Erythroblast (primary cell): ENCODE measurements at places on chromosomes 1 and 21.

DNA sequence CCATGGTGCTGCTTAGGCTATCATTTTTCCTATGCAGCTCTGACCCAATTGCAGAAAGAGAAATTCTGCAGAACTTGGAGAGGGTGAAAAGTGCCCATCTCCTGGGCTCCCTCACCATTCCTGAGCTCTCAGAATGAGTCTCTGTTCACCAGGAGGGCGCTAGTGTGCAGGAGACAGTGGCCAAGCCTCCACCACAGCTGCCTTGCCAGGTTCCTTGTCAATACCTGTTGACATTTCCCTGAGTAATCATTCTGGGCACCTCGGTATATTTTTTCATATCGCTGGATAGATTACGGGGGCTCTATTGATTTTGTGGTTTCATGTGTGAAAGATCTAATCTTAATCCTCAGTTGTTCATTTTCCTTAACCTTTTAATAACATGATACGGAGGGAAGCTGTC lies 13.0 kb upstream of the C8B start:
- DNase-seq: no peak

DNA sequence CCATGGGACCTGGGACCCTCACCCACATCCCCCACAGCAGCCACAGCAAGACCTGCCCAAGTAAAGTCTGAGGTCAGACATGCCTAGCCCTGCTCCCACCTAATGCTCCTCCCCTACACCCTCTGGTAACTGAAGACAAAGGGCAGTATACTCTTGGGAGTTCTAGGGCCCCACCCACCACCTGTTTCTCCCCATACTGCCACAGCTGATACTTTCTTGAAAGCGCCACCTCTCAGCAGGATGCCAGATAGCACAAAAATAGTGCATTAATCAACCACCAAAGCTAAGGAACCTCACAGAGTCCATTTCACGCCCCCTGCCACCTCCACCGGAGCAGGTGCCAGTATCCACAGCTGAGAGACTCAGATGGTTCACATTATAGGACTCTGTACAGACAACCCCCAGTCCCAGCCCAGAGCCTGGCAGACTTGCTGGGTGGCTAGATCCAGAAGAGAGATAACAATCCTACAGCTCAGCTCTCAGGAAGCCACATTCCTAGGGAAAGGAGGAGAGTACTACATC lies 238.1 kb downstream of the LRRC40 start:
- DNase-seq: no peak

DNA sequence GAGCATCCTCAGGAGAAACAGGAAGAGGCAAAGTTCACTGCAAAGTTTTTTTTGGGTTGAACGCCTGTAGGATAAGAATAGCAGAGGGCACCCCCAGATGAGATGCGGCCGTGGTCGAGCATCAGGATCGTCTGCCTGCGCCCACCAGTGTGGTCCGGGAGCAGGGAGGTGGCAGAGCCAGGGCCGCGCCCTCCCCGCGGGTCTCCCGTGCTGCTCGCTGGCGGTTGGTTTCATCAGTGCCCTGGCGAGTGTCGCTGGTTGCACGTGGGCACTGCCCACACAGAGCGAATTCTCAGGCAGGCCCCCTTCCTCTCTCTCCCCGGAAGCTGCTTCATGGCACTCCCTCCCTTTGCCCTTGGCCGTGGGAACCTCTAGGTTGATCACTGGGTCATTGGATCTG lies 120.0 kb downstream of the PCBP3 start:
- no peak for DNase-seq

- no peak for DNase-seq
These were observed 46.4 kb downstream of the CACHD1 start for GRCh38 chr1:64516301-64516700.

DNA sequence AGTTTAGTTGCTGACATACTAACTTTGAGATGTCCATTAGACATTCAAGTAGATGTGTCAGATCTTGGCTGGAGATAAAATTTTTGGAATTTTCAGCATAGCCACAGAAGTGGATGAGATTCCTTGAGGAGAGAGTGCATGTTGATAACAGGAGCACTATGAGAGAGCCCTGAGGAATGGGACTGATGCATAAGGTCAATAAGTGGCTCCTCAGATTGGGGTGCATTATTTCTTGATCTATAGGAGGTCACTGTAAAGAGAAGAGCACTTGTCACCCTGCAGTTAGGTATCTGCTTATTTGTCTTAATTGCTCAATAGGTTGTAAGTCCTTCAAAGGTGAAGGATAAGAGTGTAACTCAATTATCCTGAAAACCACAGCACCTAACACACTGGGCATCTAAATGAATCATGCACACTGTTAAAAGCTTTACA lies 52.0 kb upstream of the TACSTD2 start:
- DNase-seq: no peak

DNA sequence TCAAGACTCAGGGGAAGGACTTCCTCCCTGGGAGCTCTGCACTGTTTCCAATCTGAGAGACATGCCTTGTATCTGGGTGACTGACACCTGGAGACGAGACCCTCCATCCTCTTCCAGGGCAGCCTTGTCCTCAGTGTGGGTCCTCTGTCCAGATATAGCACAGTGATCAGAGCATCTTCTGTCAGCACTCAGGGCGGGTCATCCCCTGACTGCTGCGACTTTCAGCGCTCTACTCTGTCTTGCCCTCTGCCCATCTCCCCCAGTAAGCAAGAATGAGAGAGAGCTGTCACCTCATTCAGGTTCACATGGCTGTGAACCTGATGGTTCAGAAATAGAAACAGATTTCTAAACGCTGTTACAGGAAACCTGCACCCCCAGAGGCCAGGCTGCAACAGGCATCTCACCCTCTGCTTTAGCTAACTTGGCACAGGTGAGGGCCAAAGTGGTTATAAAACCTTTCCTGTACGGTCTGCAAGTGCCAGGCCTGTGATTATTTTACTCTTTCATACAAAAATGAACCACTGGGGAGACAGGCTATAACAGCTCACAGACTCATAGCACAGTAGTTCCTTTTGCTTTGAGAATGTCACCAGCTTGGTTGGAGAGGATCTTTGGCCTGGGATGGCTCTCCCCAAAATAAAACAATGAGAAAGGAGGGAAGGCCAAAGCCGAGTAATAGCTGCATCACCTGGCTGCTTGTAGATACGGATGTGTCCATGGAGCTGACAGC lies 11.4 kb upstream of the TENT5C start:
- DNase-seq: no peak

- DNase-seq: no peak
These were observed 350.7 kb downstream of the NTNG1 start for GRCh38 chr1:107491582-107491981.

GRCh38 chr1:202162047-202162417 lies 1.6 kb upstream of the PTPN7 start:
- DNase-seq: peak; percentile 46

DNA sequence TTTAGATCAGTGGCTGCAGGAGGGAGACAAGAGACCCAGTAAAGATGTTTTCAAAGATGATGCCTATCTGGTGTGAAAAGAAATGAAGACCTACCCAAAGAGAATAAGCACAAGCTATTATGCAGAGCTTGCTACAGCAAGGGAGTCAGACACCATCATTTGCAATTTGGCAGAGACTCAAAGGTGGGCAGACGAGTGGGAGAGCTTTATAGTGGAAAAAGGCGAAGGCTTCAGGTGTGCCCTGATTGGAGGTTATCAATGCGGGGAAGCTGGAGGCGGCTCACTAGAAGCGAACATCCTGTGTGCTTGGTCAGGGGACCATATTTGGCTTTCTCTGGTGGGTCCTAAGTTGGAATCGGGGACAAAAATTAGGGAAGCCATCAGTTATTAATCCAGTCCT lies 183.8 kb downstream of the DISC1 start:
- no peak for DNase-seq

GRCh38 chr1:106207185-106207584 lies 849.3 kb upstream of the PRMT6 start:
- DNase-seq: no peak

DNA sequence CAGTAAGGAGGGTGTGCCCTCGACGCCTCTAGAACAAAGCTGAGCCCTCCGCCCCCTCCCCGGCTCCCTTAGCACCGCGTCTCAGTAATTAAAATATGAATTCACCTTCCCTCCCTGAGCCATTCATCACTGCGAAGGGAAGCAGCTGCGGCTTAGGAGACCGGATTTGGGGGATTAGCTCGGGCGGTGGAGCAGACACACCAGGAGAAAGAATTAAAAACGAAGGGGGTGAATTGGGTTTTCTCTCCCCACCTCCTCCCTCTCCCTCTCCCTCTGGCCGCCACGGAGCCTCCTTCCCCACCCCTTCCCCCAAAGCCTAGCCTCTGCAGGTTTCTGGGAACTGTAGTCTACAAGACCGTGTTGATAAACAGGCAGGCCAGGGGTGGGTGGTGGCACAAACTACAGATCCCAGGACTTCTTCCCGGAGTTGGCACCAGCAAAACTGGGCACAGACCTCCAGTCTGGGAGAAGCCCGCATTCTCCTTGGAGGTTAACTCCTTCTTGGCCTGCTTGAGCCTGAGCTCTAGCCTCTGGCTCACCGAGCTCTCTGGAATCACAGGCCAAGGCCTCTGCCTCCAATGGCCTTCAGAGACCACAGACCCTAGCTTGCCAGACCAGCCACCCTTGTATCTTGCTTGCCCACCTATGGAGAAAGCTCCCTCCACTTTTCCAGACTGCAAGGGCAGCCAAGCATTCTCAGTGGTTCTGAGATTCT lies 10.8 kb downstream of the BLACAT1 start:
- DNase-seq: no peak

- no peak for DNase-seq
These were observed 202.2 kb upstream of the MAP1LC3C start for GRCh38 chr1:242201090-242201489.

DNA sequence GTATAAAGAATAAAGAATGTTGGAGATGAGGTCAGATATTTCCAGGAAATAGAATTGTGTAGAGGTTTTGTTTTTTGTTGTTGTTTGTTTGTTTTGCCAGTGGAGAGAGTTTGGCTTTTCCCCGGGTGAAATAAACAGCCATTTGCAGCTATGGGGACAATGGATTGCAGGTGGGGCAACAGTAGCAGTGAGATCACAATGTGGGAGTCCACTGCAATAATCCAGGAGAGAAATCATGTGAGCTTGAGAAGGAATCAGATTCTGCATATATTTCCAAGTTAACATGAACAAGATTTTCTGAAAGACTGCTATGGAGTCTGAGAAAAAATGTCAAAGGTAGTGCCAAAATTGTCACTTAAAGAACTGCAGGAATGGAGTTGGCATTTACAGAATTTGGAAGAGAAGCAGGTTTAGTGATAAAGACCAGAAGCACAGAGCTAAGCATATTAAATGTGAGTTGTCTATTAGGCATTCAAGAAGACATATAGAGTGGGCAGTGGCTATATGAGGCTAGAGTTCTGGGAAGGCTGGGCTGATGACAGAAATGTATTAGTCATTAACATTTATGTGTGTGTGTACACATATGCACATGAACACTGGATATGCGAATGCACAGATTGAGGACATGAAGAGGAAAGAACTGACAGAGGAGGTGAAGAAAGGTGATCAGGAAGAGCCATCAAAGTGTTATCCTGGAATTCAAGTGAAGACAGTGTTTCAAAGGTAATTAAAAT lies 729.6 kb upstream of the PTBP2 start:
- no peak for DNase-seq

GRCh38 chr1:44261171-44261817 lies 48.0 kb downstream of the DMAP1 start:
- no peak for DNase-seq

GRCh38 chr1:216119600-216119999 lies 303.6 kb downstream of the USH2A start:
- peak; percentile 23 for DNase-seq

GRCh38 chr1:171803045-171803444 lies 21.6 kb downstream of the METTL13 start:
- DNase-seq: no peak

GRCh38 chr1:218683242-218683641 lies 338.1 kb downstream of the TGFB2 start:
- no peak for DNase-seq

GRCh38 chr1:71428029-71428428 lies 347.2 kb upstream of the ZRANB2 start:
- DNase-seq: no peak

- DNase-seq: no peak
These were observed 286.9 kb upstream of the ADGRL2 start for GRCh38 chr1:81513796-81514354.

- no peak for DNase-seq
These were observed 75.6 kb downstream of the XCL2 start for GRCh38 chr1:168468042-168468809.

GRCh38 chr1:157773493-157774350 lies 3.2 kb downstream of the FCRL2 start:
- no peak for DNase-seq

DNA sequence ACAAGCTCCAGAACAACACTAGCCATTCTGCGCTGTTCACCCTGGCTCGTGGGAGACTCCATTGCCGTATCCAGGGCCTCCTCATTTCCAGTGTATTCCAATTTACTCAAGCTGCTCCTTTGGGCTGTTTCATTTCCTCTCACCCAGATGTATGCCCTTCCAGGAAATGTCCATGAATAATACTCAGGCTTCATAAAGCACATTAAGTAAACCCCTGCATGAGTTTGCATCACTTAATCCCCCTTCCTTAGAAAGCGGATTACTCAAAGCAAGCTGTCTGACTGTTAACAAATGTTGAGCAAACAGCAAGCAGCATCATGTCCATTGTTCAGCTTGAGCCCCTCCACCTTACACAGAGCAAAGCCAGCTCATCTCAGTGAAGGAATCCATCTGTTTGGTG lies 403.6 kb upstream of the PBX1 start:
- DNase-seq: no peak

GRCh38 chr21:28791595-28792282 lies 200.9 kb downstream of the LTN1 start:
- peak; percentile 12 for DNase-seq

DNA sequence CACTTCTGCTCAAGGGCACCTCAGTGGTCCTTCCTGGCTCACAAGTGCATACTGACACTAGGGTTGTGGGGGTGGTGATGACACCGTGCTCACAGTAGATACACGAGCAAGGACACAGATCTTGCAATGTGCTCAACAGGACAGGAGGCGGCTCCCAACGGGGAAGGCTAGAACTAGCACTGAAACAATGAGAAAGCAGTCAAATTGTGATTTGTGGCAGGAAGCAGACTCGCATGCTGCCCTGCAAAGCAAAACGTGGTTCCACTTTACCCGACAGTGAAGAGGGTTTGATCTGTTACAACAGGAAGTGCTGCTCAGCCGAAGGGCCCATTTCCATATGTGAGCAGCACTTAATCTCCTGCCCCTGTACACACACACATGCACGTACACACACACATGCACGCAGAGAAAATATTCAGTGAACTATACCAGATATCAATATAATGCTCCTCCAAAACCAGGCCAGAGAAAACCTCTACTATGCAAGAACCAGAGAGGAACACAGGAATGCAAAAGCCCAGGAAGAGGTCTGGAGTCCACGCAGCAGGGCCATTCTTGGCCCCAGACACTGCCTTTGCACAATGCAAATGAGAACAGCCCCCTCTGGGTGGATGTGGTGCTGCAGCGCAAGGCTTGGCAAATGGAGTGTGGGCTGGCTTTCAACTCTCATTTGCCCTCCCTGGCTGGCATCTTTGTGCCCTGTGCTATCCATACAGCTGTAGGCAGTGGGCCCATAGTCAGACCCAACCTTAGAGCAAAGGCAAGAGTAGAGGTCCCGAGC lies 47.1 kb downstream of the KANK4 start:
- DNase-seq: no peak
